Thoracic aorta endothelial cell (primary cell): ENCODE measurements at places on chromosomes 1 and 21. TPM values are rescaled to one million over a fixed set of nuclear protein-coding genes. Genes with fewer than 3 reads are reported as not detected.

Gene PCAT6
- total RNA-seq, result not detected in 2 replicates

Gene SELP
- total RNA-seq, result 2.8 and 4.8 TPM in 2 replicates

Gene TEX50
- total RNA-seq, result not detected in 2 replicates

Gene C1orf115
- 23.3 and 25.0 TPM in 2 replicates for total RNA-seq

Gene RPL22
- 142 and 184 TPM in 2 replicates for total RNA-seq

Gene C1QTNF12
- 1.1 TPM in 1 of 2 replicates, not detected in the other for total RNA-seq

Gene TP73
- 0.07 and 0.13 TPM in 2 replicates for total RNA-seq

Gene DCLRE1B
- total RNA-seq, result 10.5 and 12.8 TPM in 2 replicates

Gene IL6R
- total RNA-seq, result 10.2 and 12.3 TPM in 2 replicates

Gene LENEP
- total RNA-seq, result 0.40 TPM in 1 of 2 replicates, not detected in the other

Gene MANEAL
- total RNA-seq, result 0.43 and 0.93 TPM in 2 replicates
